GM23248 (cell line): ENCODE measurements at places on chromosomes 11 and 22. TPM values are rescaled to one million over a fixed set of nuclear protein-coding genes. Genes with fewer than 3 reads are reported as not detected.

MRGPRF gene
- 25.3 and 36.0 TPM in 2 replicates for total RNA-seq

DNA sequence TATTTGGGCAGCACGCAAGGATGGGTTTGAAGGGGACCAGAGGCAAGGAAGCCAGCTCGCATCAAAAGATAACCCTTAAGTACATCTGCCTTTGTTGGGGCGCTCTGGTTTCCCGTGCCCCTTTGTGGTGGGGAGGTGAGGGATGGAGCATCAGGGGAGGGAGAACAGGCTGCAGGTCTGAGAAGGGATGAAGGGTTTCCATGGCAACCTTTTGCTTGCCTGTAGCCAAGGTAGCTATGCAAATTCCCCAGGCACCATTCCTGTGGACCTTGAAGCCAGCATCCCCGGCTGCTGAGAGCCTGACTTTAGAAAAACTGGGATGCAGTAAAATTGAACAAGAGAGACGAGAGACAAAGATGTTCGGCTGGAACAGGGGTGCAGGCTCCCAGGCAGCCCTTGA is 75.7 kb downstream of the SEZ6L start:
- DNase-seq = no peak

ELFN2 gene
- 0.89 and 1.1 TPM in 2 replicates for total RNA-seq

DNA sequence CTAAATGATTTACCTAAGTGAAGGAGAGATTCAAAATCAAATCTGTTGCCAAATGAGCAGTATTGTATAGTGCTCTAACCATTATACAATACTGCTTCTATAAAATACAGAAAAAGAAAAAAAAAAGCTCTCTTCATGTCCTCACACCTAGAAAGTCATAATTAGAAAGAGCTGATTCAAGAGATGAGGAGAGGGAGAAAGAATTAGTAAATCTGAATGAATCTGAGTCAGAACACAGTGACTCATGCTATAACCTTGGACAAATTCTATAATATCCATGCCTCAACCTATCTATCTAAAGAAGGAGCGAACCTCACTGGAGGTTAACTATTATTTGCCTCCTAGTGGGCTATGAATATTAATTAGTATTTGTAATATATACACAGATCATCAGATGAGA is 29.4 kb downstream of the AMBRA1 start:
- peak; percentile 74 for DNase-seq

BRSK2 gene
- total RNA-seq = 0.11 and 0.13 TPM in 2 replicates

GLYATL2 gene
- 0.65 TPM in 1 of 2 replicates, not detected in the other for total RNA-seq

OR52N5 gene
- total RNA-seq = not detected in 2 replicates

GSC2 gene
- total RNA-seq = not detected in 2 replicates

GRCh38 chr11:96015906-96016565 is 92.1 kb upstream of the MTMR2 start:
- DNase-seq = no peak

DNA sequence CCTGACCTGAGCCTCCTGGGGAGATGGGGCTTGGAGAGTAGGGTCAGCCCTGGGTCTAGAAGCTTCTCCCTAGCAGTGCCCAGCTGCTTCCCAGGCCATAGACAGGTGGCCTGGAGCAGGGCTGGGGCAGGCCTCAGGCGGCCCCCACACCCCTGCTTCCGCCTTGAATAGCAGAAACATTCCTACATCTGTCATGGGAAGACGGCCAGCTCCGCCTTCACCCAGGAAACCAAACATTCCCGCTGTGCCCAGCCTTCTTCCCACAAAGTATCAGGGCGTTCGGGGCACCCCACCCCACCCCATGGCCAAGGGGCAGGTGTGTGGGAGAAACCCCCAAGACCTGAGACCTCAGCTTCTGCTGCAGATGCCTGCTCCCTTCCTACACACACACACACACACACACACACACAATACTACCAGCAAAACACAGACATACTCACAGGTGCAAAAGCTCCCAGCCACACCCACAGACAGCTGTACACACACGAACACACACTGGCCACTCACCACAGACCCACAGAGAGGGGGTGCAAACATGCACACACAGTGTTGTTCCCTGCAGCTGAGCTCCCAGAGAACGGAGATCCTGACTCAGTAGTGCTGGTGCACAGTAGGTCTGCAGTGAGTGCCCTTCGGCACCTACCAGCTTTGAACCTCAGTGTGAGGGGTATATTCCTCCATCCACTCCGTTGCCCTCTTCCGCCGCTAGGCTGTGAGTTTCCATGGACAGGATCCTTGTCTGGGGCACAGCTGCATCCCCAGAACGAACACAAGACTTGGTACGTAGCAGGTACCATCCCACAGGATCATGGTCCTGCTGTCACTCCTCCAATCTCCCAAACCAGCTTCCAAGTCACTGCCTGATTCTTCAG is 37.4 kb downstream of the PDGFB start:
- DNase-seq = no peak

DNA sequence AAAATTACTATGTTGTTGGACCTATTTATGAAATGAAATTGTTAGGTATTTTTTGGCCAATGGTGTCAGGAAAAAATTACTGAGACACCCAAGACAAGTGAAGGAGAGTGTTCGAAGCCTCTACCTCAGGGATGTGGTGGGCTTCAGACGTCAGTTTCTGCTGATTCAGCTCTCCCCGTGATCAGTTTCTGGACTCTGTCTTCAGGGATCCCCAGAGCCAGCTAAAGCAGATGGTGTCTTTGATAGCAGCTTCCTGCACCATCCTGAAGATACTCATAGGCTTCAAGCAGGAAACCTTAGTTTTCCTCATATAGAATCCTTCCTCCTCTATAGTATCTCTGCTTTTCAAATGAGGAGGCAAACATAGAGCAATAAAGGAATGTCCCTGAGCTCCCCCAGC is 7.4 kb downstream of the CD248 start:
- DNase-seq = no peak

DNA sequence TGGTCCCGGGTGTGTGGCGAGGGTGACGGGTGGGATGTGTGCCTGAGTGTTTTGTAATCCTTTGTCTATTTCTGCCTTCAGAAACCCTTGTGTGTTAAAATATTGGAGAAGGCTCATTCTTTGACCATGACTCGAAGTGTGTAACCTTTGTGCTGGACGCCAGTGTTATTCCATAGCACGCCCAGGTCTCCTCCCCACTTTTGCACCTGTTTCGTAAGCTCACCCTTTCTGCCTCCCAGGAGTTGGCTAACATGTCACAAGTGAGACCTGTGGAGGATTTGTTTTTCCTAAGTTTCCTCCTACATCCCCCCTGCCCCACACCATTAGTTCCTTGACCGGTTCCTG is 382 bp downstream of the C11orf54 start:
- DNase-seq = peak; percentile 74

DNA sequence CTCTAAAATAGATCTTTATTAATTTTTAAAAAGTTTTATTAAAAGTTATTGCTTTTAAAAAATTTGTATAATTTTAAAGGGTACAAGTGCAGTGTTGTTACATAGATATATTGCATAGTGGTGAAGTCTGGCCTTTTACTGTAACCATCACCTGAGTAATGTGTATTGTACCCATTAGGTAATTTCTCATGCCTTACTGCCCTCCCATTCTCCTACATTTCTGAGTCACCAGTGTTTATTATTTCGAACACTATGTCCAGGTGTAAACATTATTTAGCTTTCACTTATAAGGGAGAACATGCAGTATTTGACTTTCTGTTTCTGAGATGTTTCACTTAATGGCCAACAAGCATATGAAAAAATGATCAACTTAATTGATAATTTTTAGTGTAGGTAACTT is 2.3 kb downstream of the OR51G1 start:
- DNase-seq = no peak

PKP3 gene
- 1.2 and 4.9 TPM in 2 replicates for total RNA-seq

DNA sequence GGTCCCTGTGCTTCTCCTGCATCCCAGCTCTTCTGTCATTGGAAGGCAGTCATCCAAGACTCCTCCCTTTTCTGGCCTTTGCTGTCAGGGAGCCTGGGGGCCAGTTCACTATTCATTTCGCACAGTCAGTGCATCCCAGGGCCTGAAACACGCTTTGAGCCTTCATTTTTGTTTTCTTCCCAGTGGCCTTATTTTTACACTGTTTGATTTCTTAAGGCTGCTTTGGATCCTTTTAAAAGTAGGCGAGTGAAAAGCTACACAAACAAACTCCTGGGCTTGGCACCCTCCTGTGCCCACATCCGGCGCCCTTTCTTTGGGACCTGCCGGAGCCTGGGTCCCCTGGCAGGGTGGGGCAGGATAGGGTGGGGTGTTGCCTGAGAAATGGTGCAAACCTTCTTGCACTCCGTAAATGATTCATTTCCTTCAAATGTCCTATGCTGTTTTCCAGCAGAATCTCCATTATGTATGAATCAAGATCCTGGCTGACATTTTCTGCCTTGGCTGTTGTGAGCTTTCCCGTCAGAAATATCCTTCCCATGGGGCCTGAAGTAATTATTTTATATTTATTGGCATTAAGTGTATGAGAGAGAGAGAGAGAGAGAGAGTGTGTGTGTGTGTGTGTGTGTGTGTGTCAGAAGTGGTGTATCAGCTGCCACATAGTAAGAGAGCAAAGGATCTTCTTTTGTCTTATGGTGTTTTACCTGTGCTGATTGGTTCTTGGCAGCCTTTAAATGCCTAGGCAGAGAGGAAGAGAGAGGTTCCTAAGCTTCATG is 45.6 kb downstream of the BCR start:
- DNase-seq = peak; percentile 89

- DNase-seq = no peak
Observed at GRCh38 chr11:118162846-118163245, 10.2 kb upstream of the SCN4B start.

DNA sequence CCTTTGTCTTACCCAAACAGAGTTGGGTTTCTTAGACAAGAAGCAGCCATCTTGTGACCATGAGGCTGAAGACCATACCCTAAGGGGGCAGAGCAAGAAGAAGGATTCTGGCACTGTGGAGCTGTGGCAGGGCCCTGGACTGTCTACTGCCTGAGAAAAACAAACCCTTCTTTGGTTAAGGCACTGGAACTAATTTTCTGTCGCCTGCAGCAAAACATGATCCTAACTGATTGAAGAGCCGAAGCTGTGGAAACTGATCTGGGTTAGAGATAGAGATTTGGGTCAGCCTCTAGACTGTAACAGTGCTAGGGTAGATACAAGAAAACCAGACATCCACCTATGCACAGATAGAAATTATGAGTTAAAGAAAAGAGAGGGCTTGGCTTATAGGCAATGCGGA is 11.3 kb upstream of the ACER3 start:
- no peak for DNase-seq

DNA sequence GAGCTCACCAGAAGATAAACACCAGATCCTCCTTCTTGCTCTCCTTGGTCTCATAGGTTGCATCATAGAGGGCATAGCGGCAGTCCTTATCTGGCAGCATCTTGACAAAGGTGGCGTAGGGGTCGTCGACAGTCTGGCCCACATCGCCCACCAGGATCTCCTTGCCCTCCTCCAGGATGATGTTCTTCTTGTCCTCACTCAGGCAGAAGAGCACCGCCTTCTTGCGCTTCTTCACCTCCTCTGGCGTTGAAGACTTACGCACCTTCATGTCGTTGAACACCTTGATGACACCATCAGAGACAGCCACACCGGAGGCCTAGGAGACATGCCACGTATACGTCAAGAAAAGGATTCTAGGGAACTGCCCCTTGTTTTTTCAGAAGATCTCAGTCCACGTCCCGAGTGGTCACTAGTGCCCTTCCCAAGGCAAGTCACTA is 2.0 kb downstream of the CFL1 start:
- DNase-seq = no peak

DNA sequence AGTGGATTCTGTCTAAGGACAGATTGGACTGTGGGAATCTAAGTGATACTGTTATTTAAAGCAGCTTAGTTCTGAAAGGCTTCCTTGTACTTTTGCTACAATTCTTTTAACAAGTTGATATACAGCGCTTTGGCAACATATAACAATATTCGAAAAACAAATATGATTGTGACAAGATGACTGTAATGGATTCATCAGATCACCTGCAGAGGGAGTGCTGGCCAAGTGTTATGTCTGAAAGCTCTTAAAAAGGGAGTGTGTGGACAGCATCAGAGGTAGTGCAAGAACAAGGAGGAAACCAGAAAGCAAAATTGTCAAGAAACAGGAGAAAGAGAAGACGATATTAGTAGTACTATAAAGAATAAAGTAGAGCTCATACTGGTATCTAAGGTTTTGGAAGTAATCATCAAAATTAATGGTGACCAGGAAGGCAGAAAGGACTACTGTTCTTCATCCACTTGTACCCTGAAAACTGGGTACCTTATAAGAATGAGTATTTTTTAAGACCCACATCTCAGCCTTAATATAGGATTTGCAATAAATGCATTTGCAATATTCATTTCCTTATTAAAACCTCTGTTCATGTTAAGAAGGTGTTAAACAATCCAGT is 1112.0 kb upstream of the CCDC90B start:
- peak; percentile 58 for DNase-seq

DNA sequence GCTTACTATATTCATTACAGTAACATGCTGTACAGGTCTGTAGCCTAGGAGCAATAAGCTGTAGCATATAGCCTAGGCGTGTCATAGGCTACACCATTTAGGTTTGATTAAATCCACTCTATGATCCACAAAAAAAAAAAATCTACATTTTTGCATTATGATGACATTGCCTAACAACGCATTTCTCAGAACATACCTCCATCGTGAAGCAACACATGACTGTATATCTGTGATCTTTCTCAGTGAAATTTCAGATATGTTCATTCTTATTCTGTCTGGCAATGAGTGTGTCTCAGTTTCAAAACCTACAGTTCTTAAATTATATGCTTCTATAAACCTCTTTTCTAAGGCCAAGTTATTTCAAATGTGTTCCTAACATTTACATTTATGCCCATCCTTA is 140.3 kb downstream of the CADM1 start:
- no peak for DNase-seq

- peak; percentile 96 for DNase-seq
Observed at GRCh38 chr11:122189229-122189628, 73.2 kb upstream of the BLID start.

DNA sequence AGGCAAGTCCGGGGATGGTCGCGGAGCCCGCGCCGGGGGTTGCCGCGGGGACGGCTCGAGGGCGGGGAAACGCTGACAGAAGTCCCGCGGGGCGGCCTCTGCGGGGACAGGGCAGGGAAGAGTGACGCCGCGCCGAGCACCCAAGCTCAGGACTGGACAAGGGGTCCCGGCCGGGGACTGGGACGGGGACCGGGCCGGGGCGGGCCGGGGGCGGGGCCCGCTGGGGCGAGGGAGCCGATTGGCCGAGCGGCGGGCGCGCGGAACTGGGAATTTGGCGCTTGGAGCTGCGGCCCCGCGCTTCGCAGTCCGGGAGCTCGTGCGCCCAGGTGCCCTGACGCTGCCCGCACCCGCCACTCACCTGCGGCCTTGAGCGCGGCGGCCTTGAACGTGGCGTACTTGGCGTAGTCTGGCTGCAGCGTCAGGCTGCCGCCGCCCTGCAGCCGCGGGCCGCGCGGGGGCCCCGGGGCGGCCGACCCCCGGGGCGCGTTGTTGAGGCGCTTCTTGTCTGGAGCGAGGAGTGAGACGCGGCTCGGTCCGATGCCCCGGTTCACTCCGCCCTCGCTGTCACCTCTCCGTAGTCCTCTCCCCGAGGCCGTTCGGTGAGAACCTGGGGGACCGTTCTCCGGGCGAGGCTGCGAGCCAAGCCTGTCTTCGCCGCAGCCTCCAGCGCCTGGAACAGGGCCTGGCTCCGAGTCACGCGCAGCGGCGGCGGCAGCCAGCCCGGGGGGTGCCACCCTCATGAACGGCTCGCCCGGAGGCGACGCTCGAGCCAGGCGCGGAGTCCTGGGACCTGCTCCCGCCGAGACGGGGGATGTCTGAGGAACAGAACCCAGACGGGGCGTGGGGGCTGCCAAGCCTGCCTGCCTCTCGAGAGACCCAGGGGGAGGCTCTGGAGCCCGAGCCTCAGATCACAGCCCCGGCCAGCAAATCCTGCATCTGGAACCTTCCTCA is 4.5 kb downstream of the SHISA8 start:
- peak; percentile 67 for DNase-seq

C11orf87 gene
- 0.65 and 0.76 TPM in 2 replicates for total RNA-seq
